ENCODE measurements at places on chromosomes 7 and 10.

DNA sequence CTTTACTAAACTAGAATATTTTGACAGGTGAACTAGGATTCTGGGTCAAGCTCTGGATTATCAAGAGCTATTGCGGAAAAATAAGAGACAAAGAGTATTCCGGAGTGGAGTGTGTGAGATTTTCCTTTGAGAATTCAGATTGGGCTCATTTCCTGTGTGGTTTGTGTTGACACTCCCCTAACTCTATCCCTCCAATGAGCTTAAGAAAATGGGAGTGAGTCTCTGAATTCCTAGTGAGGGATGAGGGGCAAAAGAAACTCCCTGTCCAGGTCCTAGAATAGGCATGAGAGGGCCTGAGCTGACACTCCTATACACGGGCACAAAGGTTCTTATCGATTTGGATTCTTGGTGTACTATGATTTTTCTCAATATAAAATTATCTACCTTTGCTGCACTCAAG is 10.2 kb downstream of the KLF14 start:
- no peak for DNase-seq

- no peak for DNase-seq
Measured at GRCh38 chr7:84202855-84203254, 8.3 kb upstream of the SEMA3A start.

DNA sequence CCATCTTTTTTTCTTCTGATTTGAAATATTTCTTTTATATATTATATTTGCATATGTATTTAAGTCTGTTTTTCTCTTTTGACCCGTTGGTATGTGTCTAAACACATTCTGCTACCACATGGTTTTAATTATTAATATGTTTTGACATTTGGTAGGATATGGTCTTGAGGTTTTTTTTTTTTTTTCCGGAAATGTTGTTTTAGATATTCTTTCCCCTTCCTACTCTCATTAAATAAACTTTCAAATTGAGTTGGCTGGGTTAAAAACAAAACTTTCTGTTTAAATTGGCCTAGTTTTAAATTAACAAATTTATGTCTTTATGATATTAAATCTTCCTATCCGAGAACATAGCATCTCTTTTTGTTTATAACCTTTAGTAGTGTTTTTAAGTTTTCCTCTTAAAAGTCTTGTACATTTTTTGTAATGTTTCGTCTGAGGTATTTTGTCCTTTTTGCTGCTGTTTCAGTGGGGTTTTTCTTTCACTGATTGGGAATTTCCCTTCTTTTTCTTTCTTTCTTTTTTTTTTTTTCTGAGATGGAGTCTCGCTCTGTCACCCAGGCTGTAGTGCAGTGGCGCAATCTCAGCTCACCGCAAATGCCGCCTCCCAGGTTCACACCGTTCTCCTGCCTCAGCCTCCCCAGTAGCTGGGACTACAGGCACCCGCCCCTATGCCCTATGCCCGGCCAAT is 25.4 kb downstream of the STAM start:
- no peak for DNase-seq

DNA sequence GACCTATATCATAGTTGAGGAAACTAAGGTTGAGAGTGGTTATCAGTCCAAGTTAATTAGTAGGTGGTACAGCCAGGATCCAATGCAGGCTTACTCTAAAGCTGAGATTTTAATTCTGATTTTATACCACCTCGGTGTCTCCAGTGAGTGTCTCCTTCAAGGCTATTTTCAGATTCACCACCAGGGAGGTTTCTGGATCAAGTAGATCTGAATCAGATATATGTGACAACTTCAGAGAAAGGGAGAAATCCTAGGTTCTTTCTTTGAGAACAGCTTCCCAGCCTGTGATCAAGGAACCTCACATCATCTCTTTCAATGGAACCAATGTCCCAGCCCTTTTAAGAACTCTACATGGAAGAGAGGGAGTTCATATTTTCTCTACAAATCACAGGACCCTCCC is 429.2 kb downstream of the SORCS3 start:
- DNase-seq: no peak

DNA sequence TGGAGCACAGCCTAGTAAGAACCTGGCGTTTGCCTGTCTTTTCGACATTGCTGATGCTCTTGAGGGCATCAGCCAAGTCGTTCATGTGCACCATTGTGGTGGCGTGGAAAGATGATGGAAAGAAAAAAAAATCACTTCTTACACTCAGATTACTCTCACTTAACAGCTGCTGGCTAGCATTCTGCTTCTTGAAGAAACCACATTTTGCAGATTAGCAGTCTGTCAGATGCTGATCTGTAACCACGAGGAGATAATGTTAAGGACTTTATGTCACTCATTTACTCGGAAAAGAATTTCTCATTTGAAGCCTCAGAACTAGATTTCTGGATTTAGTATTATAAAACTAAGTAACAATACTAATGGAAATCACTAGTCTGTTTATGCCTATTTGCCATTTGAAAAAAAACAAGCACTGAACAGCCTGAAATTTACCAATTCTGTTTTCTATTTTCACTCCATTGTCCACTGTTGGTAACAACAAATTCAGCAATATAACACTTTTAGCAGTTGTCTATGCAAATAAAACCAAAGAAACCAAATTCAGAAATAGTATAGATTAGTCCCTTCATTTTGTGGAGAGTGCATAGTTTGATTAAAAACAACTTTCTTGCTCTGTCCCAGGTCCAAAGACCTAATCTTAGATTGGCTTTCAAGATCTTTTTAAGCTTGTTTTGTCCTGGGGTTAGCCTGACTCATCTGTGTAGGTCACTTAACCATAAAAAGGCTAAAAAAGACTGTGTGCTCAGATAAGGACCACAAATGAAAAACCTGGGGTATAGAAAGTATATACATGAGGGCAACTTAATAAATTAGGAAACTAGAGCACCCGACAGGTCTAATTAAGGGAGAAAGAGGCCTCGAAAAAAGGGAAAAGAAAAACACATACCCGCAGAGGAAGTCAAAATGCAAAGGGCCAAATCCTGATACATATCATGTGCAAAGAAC is 67.5 kb downstream of the NT5C2 start:
- no peak for DNase-seq

DNA sequence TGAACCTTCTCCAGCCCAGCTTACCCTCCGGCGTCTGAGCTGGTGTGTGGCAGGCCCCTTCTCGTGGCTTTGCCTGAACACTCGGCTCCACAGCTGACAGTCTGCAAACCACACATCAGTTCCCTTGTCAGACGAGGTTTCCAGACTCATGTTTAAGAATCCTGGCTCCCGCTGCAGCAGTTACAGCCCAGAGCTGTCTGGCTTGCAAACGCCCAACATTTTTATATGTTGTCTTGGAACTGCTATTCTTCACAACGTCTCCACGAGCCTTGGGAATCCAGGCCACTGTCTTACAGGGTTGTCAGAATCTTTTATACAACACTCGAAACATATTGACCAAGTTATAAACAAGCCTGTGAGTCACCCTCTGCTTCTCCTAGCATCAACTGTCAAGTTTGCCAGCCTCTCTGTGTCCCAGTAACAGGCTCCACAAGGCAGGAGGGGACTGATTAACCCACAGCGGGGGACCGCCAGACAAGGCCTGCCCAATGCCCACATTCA is 68.1 kb downstream of the TNS3 start:
- no peak for DNase-seq

DNA sequence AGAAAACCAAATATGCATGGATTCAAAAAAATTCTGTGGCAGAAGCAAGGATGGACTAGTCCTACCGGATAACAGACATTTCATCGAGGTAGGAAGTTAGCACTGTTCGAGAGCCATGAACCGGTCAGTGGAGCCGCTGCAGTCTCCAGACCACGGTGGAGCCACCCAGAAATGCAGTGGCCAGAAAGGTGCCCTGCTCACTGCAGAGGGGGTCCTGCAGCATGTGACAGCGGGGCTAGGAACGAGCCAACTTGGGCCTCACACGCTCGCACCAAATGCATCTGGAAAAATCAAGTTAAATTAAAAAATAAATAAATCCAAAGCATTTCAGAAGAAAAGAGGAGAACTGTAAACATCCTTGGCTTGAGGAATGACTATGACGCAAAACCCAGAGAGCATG is 13.1 kb upstream of the CFAP46 start:
- DNase-seq: no peak

- no peak for DNase-seq
Measured at GRCh38 chr10:64174666-64175255, 653.6 kb downstream of the REEP3 start.

GRCh38 chr10:76621886-76622620 is 1015.6 kb downstream of the KCNMA1 start:
- DNase-seq: no peak

GRCh38 chr7:91692800-91693199 is 187.7 kb downstream of the MTERF1 start:
- no peak for DNase-seq

DNA sequence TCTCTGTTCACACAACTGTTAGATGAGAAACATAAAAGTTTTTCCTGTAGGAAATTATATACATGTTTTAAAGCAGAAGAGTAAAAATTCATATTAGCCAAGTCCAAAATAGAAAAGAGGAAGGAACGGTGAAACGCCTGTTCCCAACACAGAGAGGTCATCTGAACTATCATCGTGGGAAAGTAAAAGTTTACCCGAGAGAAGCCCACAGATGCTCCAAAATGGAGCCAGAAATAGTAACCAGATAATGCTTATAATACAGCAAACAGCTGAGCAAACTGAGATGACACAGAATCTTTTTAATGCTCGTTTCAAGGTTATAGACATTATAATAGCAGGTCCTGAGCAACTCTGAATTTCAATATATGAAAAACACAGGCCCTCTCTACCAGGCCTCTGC is 24.5 kb downstream of the FRMD4A start:
- no peak for DNase-seq

DNA sequence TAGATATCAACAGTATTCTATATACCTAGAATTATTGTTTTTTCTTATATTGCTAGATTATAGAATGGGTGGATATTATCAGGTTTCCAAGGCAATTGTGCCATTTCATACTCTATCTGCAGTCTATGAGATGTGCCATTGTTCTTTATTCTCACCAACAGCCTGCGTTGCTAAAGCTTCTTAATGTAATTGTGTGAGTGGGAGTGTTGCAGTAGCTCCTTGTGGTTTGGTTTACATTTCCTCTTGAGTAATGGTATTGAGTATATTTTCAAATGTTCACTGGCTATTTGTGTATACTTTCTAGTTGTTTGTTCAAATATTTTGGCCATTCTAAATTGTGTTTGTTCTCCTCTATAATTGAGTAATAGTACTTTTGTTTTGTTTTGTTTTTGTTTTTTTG is 199.2 kb downstream of the TFEC start:
- DNase-seq: no peak

GRCh38 chr10:122279725-122280141 is 8.6 kb downstream of the BTBD16 start:
- no peak for DNase-seq

DNA sequence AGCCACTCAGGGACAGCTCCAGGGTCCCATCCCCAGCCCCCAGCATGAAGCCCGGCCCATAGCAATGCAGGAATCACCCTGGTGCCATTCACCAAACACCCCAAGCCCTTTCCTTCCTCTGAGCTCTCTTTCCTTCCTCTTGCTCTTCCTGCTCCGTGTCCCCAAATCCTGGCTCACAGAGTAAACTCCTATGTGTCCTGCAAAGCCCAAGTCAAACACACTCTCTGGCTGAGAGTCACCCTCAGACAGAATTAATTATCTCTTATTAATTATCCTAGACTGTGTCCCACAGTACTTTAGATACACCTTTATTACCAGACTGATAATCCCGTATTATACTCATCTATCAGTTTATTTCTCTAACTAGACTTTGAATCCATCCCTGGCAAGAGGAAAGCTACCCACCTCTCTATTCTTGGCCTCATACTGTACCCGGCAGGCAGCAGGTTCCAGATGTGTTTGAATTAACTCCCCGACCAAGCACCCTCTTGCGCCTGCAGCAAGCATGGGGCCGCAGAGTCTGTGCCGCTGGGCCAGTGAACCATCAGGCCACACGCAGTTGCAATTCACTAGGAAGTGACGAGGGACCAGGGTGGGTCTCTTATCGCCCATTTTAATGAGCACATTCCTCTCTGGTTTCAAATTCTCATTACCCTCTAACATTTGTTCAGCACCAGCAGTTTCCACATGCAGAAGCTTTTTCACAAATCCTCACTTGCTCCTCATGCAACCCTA is 86.7 kb downstream of the PRKAG2 start:
- DNase-seq: no peak

GRCh38 chr7:135537905-135538304 is 19.8 kb upstream of the NUP205 start:
- DNase-seq: no peak

- DNase-seq: no peak
Measured at GRCh38 chr10:71777213-71777985, 4.1 kb upstream of the VSIR start.

GRCh38 chr10:5543623-5544022 is 18.9 kb downstream of the CALML3 start:
- DNase-seq: no peak

- DNase-seq: peak; percentile 94
Measured at GRCh38 chr7:138338361-138338760, 121.7 kb upstream of the TRIM24 start.

All from NCI-H2081 treated with DMSO at 0.1 percent for 48 hours (cell line).